ENCODE measurements at places on chromosomes 5 and 9.

GRCh38 chr5:23071682-23072081, 218.5 kb upstream of the CDH12 start:
- no peak for DNase-seq

DNA sequence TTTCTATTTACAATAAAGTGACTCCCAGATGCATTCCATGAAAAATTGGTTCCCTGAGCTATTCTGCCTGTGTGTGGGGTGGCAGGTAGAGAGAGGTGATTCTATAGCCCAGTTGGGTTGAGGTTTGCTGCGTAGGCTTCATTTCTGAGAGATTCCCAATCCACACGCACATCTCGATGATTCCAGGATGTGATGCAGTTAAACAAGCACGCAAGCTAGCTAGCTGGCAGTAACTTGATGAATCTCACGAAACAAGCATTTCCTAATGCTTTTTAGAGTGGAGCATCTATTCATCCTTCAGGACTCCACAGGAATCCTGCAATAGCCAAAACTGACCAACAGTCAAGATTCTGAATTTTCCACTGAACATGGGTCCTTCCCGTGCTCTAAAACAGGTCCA, 43.8 kb upstream of the CER1 start:
- no peak for DNase-seq

- no peak for DNase-seq
These were observed 22.5 kb upstream of the LAMC3 start for GRCh38 chr9:130986356-130986965.

- no peak for DNase-seq
These were observed 272.2 kb downstream of the ANXA1 start for GRCh38 chr9:73423891-73424290.

- DNase-seq: no peak
These were observed 190.9 kb downstream of the FSTL4 start for GRCh38 chr5:133421394-133421793.

DNA sequence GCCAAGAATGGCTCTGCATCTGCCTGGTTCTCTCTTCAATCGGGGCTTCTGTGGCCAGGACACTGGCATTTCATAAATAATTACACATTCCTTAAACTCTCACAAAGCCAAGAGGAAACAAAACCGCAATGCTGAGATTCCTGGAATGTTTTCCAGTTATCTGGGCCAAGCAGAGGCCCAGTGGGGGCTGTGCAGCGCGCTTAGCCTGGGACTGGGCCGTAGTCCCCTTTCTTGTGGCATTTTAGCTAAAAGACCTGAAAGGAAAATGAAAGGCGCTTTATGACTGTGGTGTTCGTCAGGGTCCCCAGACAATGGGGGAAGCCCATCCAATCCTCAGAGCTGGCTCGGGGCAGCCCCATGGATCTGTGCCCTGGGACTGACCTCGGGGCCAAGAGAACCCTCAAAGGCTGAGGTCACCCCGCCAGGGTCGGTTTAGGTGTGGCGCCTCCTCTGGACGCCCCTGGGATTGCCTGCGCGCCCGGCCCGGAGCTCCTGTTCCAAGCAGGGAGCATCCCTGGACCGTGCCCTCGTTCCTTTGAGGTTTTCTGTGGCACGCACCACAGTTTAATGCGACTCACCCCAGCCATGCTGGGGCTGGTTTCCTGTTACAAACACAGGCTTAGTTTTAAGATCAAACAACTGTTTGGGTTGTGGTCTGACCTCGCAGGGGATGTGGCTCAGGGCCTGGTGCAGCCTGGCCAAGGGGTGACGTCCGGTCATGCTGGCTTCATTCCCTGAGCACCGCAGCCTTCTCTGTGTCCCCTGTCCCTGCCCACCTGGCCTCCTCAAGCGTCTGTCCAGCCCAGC, 51.5 kb upstream of the NKD2 start:
- DNase-seq: no peak
